LHCN-M2 (cell line): ENCODE measurements at places on chromosomes 5 and 9. TPM values are rescaled to one million over a fixed set of nuclear protein-coding genes. Genes with fewer than 3 reads are reported as not detected.

The ZDHHC11 gene
- 0.17 TPM in 1 of 2 replicates, not detected in the other for total RNA-seq

DNA sequence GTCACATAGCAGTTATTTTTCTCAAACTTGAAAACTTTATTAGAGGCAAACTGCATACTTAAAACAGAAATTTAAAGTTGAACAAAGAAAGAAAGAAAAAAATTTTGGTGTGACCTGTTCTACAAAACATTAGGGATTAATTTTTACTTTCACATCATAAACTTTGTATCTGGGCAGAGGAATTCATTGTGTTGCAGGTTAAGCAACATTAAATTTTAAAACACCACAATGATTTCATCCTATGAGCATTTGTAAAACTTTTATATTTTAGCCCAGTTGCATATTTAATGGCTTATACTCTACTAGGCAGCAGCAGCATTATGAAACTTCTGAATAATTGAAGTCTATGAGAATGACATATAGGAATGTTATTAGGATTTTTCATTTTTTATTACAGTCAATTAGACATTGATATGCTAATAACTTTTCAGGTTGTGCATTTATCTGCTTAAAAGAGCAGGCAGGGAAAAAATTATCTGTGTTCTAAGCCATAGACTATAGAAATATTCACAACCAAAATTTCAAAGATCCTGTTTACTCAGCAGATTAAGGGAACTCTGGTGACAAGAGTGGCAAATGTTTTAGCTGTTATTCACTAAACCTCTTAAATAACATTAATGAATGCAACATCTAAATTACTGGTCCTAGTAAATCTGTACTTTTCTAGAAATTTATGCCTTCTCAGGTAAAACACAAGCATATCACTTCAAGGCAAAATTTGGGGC is 1088.5 kb upstream of the CDH6 start:
- DNase-seq, result no peak

The ANKRD20A1 gene
- not detected in 2 replicates for total RNA-seq

The NUTM2G gene
- total RNA-seq, result not detected in 2 replicates

GRCh38 chr5:137305971-137306602 is 193.0 kb downstream of the SPOCK1 start:
- DNase-seq, result no peak

GRCh38 chr5:154610321-154611154 is 132.5 kb upstream of the HAND1 start:
- peak; percentile 58 for DNase-seq

The C9orf50 gene
- not detected in 2 replicates for total RNA-seq

DNA sequence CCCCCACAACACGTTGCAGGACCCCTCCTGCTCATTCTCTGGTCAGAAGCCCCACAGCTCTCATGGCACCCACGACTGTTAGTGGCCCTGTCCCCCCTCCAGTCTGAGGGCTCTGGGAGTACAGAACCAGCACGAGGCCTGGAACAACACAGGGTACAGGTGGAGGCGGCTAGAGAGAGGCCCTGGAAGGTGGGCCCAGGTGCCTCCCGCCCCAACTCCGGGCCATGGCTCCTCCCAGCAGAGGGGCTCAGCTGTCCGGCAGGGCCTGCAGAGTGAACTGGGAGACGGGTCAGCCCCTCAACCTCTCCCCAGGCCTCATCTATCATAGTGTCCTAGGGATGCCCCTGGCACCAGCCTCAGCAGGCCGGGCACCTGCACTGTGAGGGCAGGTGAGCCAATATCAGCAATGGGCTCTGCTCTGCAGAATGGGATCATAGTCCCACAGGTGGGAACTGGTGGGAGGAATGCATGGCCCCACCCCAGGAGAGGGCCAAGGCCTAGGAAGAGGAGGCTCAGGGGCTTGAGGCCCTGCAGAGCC is 58.6 kb downstream of the BARX1 start:
- no peak for DNase-seq

DNA sequence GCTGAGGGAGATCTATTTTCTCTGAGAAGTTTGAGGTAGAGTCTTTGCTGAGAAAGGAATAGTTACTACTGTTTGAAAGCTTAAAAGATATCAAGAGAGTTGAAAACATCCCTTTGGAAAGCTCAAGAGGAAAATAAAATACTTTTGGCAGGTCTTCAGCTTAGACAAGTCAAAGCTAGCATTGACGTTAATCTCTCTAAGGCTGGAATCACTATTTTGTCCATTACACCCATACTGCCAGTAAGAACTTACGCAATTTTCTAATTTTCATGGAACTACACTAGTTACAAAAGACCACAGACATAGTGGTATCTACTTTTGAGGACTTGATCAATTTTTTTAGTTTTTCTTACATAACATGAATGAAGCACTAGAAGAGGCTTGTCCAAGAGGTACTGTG is 494.9 kb downstream of the PSAT1 start:
- no peak for DNase-seq

GRCh38 chr9:34252670-34253459 is 74.0 kb downstream of the UBAP1 start:
- peak; percentile 64 for DNase-seq

DNA sequence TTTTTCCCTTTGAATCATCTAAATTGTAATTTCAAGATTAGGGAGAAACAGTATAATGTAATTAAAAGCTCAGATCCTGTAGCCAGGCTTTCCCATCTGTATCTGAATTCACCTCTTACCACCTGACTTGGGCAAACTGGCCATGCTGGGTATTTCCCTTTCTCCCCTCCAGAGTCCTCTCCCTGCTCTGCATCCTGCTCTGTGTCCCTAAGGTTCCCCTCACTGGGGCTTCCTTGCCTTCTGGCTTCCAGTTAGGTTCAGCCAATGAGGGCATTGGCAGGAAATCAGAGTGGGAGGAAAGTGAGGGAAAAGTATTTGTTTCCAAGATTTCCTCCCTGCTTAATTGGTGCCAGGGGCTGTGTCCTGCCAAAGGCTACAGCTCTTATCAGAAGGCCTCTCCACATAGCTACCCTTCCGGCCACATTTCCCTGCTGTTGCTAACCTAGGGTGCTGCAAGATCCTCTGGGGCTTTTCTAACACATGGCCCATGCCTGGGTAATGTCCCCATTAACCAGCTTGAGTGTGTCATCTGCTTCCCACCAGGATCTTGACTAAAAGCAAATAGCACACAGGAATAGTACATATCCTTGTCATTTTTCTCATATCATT is 51.0 kb upstream of the MPDZ start:
- DNase-seq, result no peak

DNA sequence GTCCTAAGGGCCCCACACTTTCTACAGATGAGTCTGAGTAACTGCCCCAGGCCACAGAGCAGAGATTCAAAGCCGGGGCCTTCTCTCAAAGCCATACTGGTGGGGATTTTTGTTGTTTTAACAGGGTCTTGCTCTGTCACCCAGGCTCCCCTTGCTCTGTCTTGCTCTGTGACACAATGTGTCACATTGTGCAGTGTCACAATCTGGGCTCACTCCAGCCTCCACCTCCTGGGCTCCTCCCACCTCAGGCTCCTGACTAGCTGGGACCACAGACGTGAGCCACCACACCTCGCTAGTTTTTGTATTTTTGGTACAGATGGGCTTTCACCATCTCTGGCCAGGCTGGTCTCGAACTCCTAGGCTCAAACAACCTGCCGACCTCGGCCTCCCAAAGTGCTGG is 8.6 kb downstream of the AGPAT2 start:
- DNase-seq, result no peak

DNA sequence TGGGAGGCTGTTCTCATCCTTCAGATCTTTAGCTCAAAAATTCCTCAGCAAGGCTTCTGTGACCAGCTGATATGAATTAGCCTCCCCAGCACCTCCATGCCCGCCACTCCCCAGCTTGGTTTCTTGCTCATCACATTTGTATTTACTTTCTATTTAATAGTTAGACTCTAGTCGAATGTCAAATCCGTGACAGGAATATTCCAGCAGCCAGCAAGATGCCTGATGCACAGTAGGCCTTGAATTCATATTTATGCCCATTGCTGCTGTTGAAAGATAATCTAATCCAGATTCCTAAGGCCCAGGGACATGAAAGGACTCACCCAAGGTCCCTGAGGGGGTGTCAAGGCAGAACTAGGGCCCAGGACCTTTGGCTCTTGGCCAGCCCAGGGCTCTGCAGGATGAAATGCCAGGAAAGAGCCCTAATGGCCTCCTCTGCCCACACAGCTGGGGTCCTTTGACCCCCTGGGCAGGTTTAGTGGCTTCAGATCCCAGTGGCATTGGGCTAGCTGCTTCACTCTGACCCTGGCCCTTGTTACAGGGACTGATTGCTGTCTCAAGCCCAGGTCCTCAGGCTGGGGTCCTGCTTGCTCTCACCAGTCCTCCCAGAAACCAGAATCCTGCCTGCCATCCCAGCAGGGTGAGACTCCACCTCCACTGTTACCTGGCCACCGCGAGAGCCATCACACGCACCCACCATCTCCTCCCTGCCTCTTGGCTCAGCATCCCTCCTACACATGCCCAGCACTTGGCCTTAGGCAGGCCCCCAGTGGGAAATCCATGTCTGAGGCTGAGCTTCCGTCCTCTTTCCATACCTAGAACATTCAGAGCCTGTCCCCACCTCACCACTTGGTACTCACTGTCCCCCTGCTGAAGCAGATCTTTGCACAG is 7.3 kb downstream of the CSF1R start:
- no peak for DNase-seq

DNA sequence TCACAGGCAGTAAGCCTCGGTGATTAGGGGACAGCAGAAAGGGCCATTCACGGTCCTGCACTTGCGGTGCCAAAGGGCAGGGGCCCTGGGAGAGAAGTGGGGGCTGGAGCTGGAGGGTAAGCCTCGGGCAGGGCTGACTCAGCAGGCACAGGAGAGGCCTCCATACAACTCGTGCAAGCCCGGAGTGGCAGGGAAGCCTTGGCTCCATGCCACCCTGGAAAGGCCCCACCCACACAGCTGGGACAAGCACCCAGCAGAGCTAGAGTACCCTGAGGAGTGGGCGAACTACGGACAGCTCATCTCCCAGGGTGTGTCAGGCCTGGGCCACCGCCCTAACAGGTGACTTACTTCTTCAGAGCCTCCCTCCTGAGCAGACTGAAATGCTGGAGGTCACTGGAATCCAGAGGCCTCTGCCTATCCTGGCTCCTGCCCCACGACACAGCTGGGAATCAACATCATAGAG is 5.6 kb upstream of the CAMK2A start:
- DNase-seq, result peak; percentile 53

The PRUNE2 gene
- total RNA-seq, result 68.5 and 88.1 TPM in 2 replicates

GRCh38 chr9:101480386-101480785 is 44.8 kb upstream of the ALDOB start:
- DNase-seq, result no peak

GRCh38 chr9:7140401-7140800 is 382.6 kb downstream of the KDM4C start:
- no peak for DNase-seq

The EQTN gene
- not detected in 2 replicates for total RNA-seq

DNA sequence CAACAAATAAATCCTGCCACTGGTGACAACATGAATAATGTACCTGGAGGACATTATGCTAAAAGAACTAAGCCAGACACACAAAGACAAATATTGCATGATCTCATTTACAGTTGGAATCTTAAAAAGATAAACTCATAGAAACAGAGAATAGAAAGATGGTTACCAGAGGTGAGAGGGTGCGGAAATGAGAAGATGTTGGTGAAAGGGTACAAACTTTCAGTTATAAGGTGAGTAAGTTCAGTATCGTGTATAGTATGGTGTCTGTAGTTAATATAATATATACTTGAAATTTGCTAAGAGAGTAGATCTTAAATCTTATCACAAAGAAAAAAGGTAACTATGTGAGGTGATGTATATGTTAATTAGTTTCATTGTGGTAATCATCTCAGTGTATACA is 63.3 kb downstream of the PRRC1 start:
- DNase-seq, result no peak

The PCDHA8 gene
- total RNA-seq, result not detected in 2 replicates

DNA sequence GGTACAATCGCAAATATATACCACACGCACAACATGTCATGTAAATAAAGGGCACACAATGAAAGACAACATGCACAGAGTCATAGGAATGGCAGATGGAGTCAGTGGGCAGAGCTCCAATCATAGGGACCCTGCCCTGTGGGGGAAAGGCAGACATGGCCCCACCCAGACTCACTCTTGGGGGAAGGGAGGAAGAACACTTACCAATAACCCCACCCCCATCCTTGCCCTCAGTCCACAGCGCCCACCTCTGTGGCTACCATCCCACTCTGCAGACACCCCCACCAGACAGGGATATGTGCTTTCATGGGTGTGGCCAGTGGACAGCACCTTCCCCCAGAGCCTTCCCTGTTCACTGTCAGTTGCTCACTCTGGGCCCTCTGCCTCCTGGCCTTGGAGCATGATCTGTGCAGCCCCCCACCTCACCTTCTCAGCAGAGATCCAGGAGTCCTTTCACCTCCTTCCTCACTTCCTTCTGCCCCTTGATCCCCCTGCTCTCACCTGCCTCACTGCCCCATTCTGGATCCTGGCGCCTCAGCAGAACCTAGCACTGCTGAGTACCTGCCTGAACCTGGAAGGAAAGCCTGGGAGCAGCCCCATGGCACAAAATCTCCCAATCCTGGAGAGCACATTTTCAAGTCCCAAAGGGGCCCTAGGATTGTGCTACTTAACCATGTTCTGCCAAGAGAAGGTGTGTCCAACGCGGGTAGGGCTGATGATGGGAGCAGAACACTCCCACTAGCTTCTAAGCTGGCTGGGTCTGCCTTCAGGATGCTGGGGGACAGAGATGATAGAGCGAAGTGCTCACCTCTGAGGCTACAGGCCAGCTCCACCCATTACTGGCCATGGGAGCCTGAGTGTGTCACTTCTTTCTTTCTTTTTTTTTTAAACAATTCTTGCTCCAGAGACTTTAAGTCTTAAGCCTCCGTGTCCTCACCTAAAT is 1.5 kb upstream of the PHF19 start:
- no peak for DNase-seq

DNA sequence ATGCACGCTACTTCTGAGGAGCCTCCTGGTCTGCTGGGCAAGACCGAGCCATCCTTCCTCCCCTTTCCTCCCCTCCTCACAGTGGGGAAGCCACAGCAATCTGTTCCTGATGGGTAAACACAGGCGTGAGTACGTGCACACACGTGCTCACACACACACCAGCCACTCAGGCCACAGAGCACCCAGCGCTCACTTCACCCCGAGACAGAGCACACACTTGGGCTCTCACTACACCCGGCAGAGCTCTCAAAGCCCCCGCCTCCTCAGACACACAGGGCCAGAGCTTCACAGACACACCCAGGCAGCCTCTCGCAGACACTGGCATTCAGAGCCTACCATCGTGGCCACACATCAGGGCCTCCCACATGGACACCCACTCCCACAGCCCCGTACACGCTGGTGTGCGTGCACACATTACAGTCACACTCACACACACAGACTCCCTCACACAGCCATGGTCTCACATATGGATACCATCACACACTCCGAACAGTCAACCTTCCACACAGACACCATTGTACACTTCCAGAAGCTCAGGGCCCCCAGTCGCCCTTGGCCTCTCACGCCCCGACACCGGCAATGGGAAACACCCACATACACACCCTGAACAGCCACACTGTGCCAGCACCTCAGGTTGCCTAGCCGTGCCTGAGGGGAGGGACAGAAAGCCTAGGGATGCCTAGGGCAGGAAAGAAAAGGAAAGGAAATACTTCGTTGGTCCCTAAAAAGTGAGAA is 13.5 kb downstream of the CNTFR start:
- no peak for DNase-seq

GRCh38 chr5:133846478-133847226 is 121.8 kb downstream of the C5orf15 start:
- no peak for DNase-seq

The ANKRD18B gene
- 6.0 and 7.9 TPM in 2 replicates for total RNA-seq
